ENCODE measurements at places on chromosomes 11 and 22.
A peak's percentile ranks its signal among the peaks of the same experiment; 100 is the strongest.

DNA sequence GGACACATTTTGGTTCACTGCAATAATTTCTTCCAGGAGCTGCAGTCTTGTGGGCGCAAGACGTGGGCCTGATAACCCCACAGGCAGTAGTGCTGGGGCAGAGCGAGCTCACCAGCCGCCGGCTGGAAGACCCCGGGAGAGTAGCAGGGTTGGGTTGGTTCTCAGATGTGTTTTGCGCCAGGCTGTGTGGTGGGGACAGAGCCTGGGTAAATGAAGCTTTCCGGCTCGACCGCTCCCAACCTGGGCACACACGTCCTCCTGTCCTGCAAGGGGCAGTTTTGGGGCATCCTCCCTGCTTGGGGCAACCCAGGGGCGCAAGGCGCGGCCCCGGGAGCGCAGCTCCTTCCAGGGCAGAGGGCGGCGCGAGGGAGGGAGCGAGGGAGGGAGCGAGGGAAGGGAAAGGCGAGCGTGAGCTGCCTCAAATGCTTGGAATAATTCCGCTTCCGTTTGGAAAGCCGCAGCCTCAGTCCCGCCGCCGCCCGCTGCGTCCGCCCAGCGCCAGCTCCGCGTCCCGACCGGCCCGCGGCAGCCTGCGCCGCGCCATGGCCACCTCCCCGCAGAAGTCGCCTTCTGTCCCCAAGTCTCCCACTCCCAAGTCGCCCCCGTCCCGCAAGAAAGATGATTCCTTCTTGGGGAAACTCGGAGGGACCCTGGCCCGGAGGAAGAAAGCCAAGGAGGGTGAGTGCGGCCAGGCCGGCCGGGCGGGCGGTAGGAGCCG, at the start of gene PARVA:
TSS of gene PARVA (plus strand) at position 466 of the 718 bp plus-strand sequence. CDS start at position 543, 77 bp downstream.
- peak; percentile 49 for DNase-seq

DNA sequence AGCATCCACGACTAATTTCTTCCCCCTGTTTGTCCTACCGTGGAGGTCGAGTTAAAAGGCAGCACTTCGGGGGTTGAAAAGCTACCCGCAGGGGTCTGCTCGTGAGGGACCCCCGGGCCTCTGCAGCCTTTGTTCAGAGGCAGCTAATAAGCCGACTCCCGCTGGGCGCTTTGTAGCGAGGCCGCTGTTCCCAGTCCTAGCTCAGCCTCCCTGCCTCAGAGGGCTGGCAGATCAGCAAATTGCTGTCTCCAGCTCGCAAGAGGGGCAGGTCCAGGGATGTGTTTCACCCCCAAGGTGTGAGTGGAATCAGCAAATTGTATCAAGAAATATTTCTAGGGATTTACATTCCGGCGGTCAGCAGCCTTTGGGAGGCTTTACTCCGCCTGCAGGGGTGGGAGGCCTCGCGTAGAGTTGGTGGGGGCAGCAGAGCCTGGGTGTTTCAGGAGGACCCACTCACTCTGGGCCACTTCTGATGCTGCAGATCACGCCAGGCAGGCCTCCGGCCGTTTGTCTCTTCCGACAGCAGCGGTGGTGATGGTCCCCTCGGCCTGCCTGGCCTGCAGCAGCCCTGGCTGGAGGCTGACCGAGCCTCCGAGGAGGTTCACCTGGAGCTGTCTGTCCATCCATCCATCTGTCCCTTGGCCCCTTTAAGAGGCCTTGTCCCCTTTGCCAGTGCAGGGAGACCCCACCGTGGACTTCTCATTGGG, 21.6 kb upstream of the KCNQ1OT1 start:
- no peak for DNase-seq

- no peak for DNase-seq
Observed at GRCh38 chr22:38353701-38354100, 36.5 kb upstream of the CSNK1E start.

DNA sequence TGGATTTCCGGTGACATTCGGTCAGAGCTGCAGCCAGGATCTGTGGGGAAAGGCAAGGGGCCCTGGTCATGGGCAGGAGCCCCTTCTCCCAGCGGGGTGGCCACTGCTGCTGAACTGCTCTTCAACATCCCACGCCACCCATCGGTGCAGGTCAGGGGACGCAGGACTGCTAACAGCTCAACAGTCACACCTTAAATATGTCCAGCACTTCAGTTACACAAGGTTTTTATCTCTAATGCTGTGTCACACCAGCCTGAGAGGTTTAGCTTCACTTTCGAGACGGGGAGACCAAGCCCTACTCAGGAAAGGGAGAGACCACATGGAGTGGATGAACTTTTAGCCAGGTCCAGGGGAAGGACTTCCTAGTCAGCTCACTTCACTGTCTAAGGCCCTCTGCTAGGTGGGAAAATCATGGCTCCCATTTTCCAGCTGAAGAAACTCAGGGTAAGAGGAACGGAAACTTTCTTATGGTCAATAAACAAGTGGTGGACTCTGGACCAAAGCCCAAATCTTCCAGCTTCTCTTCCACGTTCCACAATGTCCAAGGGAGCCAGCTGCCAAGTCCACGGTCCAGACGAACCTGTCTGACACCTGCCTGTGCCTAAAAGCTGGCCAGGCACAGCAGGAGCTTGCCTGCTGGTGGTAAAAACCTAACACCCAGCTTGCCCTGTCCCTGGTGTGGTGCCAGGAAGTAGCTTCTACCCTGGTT, 21.0 kb upstream of the CHADL start:
- no peak for DNase-seq

DNA sequence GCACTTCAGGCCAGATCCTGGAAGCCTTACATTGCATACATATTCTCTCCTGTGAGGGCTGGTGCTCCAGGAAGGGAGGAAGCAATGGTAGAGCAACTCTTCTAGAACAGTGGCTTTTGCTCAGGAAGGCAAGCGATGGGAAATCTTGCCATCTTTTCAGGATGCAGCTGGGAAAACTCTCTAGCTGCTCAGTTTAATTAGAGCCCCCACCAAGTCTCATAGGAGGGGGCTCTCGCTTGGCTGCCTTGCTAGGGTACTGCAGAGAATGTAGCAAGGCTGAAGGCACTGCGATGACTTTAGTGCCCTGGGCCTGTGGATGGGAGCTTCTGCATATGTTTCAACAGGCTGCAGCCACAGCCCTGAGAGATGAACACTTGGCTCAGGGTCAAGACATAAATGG, 357.2 kb upstream of the SYN3 start:
- DNase-seq = no peak

Data from Ammon's horn (tissue), 1 donor.